ENCODE measurements at places on chromosomes 3 and 15.

DNA sequence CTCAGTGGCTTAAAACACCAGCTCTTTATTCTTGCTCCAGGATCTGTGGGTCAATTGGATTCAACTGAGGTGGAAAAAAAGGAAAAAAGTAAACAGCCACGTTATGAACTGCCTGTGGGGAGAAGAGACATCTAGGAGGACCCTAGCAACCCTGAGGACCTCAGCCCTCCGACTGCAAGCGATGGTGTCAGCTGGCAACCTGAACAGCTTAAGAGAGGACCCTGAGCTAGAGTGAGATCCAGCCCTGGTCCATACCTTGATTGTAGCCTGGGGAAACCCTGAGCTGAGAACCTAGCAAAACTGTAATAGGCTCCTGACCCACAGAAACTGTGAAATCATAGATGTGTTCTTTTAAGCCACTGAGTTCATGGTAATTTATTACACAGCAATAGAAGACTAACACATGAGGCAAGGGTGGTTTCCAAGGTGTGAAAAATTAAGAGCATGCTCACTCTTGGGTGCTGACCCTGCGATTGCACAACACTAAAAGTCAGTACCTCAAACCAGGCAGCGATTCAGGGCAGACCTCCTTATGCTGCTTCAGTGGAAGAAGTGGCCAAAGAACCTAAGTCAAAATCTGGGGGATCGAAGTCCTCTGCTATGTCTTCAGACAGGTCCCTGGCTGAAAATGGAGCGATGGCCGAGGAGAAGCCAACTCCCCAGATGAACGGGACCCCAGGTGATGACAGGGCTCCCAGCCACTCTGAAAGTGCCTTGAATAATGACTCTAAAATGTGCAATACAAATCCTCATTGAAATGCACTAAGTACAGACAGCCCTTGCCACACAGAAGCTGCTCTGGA, 57.7 kb downstream of the GASK1A start:
- peak; percentile 37 for DNase-seq

- DNase-seq, result no peak
Measured at GRCh38 chr3:60228823-60229222, 1022.4 kb downstream of the FHIT start.

DNA sequence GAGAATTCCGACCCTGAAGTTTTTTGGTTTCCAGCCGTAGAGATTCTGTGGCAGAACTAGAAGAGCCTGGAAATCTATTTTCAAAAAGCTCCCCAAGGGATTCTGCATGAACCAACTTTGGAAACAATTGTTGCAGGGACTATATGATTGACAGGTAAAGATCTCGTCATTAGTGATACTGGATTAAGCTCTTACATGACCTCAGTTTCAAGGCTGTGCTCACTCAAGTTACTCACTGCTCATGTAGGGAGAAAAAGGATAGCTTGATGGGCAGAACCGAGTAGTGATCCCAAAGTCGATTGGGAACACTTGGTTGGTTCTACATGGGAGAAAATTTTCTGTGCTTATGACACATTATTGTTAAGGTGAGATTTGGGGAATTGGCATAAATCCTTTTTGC, 142.3 kb upstream of the RASGRP1 start:
- no peak for DNase-seq

DNA sequence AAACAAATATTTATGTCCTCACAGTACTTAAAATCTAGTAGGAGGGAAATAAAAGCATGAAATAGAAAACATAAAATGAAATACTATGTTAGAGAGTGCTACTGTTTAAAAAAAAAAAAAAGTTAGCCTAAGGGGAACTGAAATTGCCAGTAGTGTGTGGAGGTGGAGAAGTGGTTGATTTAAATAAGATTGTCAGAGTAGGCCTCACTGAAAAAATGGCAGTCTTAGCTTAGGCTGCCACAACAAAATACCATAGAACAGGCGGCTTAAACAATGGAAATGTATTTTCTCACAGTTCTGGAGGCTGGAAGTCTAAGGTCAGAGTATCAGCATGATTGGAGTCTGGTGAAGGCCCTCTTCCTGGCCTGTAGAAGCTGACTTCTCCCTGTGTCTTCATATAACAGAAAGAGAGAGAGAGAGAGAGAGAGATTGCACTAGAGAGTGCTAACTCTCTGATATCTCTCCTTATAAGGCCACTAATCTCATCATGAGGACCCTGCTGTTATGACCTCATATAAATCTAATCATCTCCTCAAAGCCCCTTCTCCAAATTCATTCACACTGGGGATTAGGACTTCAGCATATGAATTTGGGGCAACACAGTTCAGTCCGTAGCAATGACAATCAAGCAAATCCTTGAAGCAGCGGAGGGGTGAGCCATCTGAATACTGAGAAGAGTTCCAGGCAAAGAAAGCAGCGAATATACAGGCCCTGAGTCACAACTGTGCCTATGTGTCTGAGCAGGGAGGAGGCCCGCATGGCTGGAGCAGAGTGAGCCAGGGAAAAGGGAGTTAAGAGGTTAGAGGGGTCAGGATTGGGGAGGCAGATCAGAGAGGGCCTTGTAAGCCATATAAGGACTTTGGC, 23.6 kb upstream of the LRRC34 start:
- DNase-seq, result no peak

DNA sequence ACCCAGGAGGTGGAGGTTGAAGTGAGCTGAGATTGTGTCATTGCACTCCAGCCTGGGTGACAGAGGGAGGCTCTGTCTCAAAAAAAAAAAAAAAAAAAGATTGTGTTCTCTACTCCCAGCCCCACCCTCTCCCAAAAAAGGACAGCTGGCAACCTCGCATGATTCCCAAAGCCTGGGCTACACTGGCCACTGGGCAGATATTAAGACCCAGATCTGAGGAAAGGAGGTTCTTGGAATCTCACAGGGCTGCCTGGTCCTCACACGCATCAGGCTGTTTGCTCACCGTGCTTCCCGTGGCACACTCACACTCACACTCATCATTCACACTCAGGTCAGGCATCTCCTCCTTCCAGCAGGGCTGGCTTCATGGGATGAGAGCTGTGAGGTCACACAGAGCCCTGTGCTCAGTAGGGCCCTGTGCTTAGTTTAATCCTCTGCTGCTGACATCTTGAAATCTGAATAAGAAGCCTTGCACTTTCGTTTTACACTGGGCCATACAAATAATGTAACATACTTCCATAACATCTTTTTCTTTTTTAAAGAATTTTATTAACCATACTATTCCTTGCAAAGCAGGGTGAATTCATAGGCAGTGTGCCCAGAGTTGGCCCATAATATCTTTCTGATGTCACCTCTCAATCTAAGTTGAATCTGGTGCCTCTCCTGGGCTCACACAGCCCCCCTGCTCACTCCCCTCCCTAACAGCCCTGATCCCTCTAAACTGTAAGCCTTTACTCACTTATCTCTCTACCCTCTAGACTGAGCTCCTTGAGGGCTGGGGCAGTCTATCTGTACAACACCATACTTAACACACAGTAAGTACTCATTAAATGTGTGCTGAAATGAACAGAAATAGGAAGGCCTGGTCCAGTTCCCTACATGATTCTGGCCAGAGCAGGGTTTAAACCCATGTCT, 50.2 kb upstream of the C15orf39 start:
- no peak for DNase-seq

DNA sequence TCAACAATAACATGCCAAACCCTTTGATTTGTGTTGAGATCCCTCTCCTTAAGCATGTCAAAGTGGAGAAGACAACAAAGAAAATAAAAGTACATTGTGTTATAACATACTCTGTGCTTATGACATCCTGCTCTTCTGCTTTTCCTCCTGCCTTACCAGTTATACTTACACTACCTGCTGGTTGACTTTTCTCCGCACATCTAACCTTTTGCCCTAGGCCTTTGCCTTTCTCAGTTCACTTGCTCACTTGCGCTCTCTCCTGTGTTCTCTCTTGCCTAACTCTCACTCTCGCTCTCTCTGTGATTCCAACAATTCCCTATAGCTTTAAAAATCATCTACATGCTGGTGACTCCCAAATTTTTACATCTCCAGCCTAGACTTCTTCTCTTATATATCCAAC, 5.7 kb downstream of the DNAH12 start:
- DNase-seq, result no peak

DNA sequence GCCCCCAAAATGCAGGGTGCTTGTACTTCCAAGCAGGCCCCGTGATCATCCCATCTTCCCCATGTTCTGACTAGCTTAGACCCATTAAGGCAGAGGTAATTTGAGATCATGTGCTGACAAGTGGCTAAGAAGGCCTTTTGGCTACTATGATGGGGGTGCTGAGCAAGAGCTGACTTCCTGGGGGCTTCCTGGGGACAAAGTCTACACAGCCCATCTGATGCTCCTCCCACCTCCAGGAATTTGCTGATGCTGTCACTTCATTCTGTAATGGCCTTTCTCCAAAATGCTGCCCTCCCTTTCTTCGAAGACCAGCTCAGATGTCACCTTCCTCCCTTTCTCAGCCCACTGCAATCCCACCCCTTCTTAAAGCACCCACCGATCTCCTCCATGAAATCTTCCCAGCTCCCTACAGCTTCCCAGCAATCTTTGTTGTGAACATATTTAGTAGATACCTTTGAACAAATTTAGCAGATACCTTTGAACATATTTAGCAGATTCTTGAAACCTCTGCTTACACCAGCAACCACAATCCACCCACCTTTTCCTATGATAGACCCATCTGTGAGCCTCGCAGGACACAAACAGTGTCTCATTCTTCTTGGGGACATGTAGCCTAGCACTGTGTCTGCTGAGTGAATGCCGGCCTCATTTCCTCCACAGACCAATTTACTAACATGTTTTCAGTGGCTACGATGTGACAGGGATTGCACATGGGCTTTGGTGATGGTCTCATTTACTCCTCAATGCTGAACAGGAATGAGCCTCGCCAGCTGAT, 223.3 kb downstream of the EPHB1 start:
- no peak for DNase-seq

DNA sequence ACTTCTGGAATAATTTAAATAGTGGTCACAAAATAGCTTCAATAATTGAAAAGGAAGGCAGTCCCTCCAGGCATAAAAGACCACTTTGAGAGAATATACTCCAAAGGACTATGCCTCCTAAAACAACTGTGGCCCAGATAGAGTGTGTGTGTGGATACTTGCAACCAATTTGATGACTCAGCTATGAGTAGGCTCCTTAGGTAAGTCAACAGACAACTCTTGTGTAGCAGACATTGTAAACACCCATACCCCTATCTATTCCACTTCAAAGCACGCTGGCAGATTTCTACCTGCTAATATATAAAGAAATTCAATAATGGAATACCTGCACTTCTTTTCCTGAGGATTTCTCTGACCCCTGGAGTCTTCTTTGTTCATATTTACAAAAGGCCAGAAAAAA, 254.5 kb downstream of the NEK10 start:
- DNase-seq, result no peak

DNA sequence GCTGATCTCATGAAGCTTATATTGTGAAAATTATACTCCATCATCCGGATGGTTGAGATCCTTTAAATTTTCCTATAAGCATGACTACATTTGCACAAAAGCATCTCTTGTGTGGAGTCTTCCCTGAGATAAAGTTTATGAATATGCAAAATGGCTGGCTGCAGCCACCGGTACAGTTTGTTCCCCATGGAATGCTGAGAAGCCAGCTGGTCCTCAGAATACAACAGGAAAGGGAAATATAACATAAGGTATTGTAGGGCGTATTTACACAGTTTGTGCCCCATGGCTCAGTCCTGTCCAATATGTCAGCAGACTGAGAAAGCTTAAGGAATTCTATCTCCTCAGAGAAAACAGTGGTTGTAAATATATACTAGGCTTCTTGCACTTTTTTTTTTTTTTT, 468.6 kb downstream of the CNTN6 start:
- no peak for DNase-seq

DNA sequence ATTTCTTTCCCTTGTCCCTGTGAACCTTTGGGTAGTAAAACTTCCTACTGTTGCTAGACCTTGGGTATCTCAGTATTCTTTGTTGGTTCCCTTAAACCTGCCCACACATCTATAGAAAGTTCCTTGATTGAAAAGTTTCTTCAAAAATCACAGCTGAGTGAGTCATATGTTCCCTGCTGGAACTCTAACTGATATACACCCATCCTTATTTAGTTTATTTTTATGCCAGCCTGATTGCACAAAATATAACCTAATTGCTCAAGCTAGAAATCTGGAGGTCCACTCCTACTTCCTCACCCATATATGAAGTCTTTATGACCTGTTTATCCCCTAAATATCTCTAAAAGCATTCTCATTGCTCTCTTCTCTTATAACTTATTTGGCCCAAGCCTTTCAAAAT, 13.7 kb upstream of the GJD2 start:
- no peak for DNase-seq

- DNase-seq, result no peak
Measured at GRCh38 chr3:186566772-186567071, 417 bp downstream of the TBCCD1 start.

DNA sequence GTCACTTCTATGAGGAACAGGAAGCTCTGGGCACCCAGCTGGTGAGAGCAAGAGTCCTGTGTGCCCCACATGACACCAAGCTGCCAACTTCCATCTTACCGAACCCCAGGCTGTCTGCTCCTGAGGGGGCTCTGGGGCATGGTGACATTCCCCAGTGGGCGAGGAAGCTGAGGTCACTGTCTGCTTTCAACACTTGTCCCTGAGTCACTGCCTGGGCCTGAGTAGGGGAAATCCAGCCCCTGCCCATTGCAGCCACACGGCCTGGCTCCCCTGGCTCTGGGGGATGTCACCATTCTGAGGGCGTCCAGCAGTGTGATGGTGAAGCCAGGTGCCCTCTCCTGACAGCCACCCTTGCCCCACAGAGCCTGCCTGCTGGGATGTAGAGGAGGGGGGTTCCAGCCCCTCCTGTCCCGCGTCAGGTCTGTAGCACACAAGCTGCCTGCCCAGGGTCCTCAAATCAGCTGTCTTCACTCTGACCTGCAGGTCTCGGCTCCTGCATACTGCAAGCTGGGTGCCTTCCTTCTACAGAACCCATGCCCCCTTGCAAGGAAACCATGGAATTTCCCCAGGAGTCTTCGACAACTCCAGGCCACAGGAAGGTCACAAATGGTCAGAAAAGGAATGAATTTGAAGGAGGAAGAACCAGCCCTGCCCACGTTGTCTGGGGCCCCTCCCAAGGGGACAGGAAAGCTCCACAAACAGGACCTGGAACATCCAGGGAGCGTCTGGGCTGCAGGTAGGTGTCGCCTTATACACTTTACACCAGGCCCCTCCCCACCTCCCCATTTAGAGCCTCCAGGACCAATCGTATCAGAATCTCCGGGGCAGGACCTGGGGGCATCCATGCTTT, 69.9 kb upstream of the GATM start:
- no peak for DNase-seq

DNA sequence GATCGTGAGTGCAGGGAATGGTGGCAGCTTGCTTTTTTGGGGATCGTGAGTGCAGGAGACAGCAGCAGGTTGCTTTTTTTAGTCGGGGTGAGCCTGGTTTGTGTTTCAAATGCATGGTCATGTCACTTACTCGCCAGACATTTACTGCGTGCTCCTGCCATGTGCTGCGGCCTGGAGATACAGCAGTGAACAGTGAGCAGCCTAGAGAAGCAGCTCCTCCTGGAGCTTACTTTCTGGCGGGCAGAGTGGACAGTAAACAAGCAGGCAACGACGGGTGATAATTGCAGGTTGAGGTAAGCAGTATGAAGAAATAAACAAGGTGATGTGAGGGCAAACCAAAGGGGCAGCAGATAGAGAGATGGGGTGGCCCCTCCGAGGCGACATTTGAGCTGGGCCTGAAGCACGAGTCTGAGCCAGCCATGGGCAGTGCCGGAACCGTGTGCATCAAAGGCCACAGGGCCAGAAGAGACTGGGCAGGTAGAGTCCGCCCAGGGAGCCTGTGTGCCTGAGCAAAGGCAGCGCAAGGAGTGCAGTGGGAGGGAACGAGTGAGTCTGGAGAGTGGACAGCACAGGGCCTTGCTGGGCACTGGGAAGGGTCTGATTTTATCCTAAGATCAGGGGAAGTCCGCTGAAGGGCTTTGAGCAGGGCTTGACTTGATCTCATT, 57.3 kb upstream of the RASA2 start:
- DNase-seq, result no peak

- DNase-seq, result no peak
Measured at GRCh38 chr15:60555806-60556205, 76.9 kb upstream of the ICE2 start.

Measured in suprapubic skin (tissue), 4 donors.